ENCODE measurements at places on chromosomes 6 and 20.
A peak's percentile ranks its signal among the peaks of the same experiment; 100 is the strongest.

- DNase-seq = no peak
Measured at GRCh38 chr6:9540534-9541126, 874.2 kb downstream of the TFAP2A start.

DNA sequence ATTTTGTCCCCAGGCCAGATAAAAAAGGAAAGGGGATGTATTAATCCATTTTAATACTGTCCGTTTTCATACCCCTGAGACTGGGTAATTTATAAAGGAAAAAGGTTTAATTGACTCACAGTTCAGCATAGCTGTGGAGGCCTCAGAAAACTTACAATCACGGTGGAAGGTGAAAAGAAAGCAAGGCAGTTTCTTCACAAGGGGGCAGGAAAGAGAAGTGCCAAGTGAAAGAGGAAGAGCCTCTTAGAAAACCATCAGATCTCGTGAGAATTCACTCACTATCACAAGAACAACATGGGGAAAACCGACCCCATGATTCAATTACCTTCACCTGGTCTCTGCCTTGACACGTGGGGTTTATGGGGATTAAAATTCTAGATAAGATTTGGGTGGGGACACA is 152.5 kb downstream of the IBTK start:
- DNase-seq = no peak

GRCh38 chr6:90610751-90611542 is 24.1 kb upstream of the MAP3K7 start:
- no peak for DNase-seq

DNA sequence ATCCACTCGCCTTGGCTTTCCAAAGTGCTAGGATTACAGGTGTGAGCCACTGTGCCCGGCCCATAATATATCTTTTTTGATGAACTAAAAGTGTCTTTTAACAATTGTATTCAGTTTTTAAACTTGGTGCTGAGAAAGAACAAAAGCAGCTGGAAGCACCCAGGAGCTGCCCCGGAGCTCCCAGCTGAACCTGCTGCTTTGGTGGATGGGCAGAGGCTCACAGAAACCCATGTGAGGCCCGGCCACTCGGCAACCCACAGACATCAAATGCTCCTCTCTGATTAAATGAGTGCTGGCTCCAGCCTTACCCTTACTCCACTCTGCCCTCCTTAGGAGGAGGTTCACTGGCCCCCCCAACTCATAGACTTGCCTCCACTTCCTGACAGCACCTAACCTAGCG is 59.4 kb upstream of the FRMD1 start:
- DNase-seq = no peak

DNA sequence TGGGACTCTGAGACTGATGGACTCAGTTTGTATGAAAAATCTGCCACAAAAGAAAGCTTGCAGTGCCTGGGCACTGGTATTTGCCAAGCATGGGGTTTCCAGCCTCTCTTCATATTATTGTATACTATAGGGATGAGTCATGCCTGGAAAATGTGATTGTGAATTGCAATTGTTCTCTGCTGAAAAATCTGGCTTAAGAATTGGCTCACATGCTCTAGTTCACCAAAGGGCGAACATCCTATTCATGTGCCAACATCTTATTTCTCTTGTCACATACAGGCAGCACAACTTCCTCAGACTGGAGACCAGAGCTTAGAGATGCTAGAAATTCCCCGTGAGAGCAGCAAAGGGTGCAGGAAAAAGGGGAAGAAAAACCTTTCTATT is 103.6 kb upstream of the KCNK16 start:
- DNase-seq = no peak

DNA sequence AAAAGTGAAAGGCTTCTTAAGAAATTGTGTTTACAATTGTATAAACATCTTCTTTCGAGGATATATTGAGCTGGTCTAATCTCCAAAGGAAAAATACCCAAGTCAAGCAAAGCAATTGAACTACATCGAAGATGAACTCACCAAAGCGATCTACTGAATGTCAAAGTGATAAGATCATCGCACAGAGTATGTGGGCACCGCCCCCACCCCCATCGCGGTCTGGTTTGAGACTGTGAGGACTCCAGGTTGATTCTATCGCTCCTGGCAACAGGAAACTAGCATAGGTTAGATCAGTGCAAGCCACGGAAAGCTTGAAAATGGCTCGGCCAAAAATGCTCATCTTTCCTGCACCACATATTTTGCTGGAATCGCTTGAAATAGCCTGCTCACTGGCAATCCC is 133.2 kb upstream of the RPS6KA2 start:
- DNase-seq = peak; percentile 48

DNA sequence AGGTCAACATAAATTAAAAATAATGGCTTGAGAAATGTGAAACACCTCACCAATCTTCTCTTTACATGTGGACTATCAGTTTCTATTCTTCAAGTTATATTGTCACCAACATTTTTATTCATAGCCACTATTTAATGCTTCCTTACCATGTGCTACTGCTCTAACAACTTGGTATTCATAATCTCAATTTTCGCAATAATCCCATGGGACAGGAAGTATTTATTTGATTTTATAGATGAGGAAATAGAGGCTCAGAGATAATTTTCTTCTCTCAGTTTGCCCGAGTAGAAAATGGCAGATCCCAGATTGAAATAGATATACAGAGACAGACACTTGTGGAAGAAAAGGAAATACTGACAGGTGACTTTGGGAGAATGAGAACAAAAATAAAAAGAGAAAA is 66.6 kb downstream of the FAM83B start:
- DNase-seq = no peak

DNA sequence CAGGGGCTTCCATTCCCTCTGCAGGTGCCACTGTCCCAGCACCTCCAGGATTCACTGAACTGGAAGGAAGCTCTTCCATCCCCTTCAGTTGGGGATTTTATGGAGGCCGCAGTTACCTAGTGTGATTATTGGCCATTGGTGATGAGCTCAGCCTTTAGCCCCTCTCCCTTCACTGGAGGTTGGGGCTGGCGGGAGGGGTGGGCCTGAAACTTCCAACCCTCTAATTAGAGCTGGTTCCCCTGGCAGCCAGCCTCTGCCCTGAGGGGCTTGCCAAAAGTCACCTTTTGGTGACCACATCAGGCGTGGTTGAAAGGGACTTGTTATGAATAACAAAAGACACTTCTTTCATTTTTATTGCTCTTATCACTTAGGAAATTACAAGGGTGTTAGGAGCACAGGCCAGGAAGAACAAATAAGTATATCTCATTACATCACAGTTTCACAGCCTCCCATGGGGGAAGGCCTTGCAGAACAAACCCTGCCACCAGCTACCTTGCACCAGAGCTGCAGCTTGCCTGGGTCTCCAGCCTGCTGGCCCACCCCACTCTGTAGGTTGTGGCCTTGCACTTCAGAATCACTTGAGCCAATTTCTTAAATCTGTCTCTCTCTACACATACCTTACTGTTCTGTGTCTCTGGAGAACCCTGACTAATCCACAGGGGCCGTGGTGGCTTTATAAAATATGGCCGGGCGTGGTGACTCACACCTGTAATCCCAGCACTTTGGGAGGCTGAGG is 5.0 kb downstream of the PYGB start:
- DNase-seq = no peak
